GM23248 (cell line): ENCODE measurements at places on chromosomes 6 and 20. TPM values are rescaled to one million over a fixed set of nuclear protein-coding genes. Genes with fewer than 3 reads are reported as not detected.

- H3K27ac ChIP-seq = peak overlapping the region; percentile 94
- H3K27me3 ChIP-seq = no peaks in the 10 kb centered on the region
- DNase-seq = peak; percentile 78
- peaks cover 20% of the 10 kb centered on the region; the same call in 1 of the 2 replicates for H3K36me3 ChIP-seq
- peak overlapping the region; percentile 32 for H3K4me3 ChIP-seq
Measured at GRCh38 chr6:140462453-140463311, 1088.2 kb upstream of the CITED2 start.

DNA sequence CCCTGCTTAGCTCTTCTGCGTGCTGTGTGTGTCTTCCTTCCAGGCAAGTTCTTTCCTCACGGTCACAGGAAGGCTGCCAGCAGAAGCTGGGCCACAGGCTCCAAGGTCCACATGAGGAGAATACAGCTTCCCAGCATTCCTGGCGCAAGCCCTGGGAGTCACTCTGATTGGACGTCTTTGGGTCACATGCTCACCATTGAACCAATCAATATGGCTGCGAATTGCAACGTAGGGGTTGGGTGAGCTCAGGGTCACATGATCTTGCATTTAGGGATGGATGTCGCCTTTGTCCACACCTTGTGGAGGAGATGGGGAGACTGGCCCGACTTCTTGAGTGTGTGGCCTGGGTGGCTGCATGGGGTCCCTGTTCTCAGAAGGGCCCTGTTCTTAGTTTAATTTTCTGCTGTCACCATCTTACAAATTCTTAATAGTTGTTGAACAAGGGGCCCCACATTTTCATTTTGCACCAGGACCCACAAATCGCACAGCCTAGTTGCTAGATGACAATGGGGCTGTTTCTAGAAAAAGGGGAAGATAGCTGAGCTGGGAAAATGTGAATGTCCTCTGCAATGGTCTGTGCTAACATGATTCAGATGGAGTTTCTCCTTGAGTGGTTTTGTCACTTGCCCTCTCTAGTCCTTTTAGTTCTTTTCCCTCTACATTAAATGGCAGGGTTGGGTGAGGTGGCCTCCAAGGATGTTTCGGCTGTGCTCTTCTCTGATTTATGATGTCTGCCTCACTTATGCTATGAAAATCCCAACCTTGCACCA is 149.6 kb downstream of the CDH26 start:
- no peak for DNase-seq
- H3K4me3 ChIP-seq = no peak overlapping the region
- H3K4me1 ChIP-seq = no peaks in the 10 kb centered on the region
- H3K27me3 ChIP-seq = no peaks in the 10 kb centered on the region
- H3K36me3 ChIP-seq = no peaks in the 10 kb centered on the region

- DNase-seq = no peak
- H3K4me3 ChIP-seq = no peak overlapping the region
- peaks cover 6% of the 10 kb centered on the region; the same call in 1 of the 2 replicates for H3K27me3 ChIP-seq
- no peak overlapping the region for H3K27ac ChIP-seq
- H3K4me1 ChIP-seq = no peaks in the 10 kb centered on the region
Measured at GRCh38 chr6:69848552-69848951, 17.8 kb upstream of the COL19A1 start.

GRCh38 chr6:16854986-16855385 is 93.7 kb upstream of the ATXN1 start:
- H3K27ac ChIP-seq = no peak overlapping the region
- no peaks in the 10 kb centered on the region for H3K27me3 ChIP-seq
- H3K4me3 ChIP-seq = no peak overlapping the region
- peaks cover 4% of the 10 kb centered on the region for H3K4me1 ChIP-seq
- DNase-seq = peak; percentile 33

GRCh38 chr20:11255860-11256259 is 582.1 kb upstream of the JAG1 start:
- no peak for DNase-seq
- H3K4me1 ChIP-seq = 0 out of 2 replicates have a peak, but pooled peaks cover under 1% of the 10 kb centered on the region
- no peaks in the 10 kb centered on the region for H3K36me3 ChIP-seq
- H3K4me3 ChIP-seq = no peak overlapping the region
- H3K27ac ChIP-seq = no peak overlapping the region
- H3K27me3 ChIP-seq = 0 out of 2 replicates have a peak, but pooled peaks cover 1% of the 10 kb centered on the region

DNA sequence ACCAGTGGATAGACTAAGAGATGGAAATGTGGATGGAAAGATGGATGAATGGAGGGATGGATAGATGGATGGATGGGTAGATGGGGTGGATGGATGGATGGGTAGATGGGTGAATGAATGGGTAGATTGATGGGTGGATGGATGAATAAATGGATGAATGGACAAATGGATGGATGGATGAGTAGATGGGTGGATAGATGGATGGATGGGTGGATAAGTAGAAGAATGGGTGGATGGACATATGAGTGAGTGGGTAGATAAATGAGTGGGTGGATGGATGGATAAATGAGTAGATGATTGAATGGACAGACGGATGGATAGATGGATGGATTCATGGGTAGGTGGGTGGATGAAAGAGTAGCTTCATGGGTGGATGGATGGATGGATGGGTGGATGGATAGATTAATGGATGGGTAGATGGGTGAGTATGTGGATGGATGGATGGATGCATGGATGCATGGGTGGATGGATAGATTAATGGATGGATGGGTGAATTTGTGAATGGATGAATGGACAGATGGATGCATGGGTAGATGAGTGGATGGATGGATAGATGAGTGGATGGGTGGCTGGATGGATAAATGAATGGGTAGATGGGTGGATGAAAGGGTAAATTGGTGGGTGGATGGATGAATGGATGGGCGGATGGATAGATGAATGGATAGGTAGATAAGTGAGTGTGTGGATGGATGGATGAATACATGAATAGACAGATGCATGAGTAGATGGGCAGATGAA is 29.5 kb upstream of the KCNB1 start:
- no peak overlapping the region for H3K27ac ChIP-seq
- H3K4me1 ChIP-seq = peaks cover 21% of the 10 kb centered on the region
- H3K36me3 ChIP-seq = peaks cover 30% of the 10 kb centered on the region
- DNase-seq = no peak
- no peaks in the 10 kb centered on the region for H3K27me3 ChIP-seq

GRCh38 chr6:30726506-30727413 is 6.6 kb downstream of the TUBB start:
- H3K4me1 ChIP-seq = peaks cover 49% of the 10 kb centered on the region
- no peak overlapping the region for H3K4me3 ChIP-seq
- H3K27me3 ChIP-seq = no peaks in the 10 kb centered on the region

DNA sequence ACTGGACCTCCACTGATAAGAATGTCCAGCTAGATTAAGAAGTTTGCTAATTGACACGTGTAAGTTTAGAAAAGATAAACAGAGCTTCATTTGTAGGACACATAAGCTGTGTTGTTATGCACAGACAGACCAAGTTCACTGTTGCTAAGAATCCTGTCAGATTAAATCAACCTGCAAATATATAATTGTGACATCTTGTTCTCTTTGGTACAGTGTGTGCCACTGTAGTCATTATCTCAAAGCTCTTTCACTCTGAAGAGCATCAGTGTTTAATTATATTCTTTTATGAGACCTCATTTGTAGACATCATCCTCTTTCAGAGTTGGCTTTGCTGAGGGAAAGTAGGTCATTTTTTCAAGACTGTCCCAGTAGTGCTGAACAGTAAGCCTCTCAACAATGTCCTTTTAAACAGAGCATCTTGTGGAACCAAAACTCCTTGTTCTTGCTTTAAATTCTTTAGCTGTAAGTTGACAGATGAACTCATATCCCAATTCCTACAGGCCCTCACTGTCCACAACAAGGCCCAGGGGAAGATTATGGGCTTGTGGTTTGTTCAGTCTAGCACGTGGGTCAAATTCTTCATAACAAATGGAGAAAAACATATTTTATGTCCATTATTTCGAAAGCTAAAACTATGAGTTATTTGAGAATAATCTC is 252.4 kb downstream of the HDGFL1 start:
- no peaks in the 10 kb centered on the region for H3K27me3 ChIP-seq
- H3K36me3 ChIP-seq = no peaks in the 10 kb centered on the region
- H3K4me1 ChIP-seq = peaks cover under 1% of the 10 kb centered on the region; the same call in 1 of the 2 replicates

GRCh38 chr6:52283111-52283510 is 1.4 kb downstream of the MCM3 start:
- H3K36me3 ChIP-seq = peaks cover 23% of the 10 kb centered on the region
- DNase-seq = no peak

DNA sequence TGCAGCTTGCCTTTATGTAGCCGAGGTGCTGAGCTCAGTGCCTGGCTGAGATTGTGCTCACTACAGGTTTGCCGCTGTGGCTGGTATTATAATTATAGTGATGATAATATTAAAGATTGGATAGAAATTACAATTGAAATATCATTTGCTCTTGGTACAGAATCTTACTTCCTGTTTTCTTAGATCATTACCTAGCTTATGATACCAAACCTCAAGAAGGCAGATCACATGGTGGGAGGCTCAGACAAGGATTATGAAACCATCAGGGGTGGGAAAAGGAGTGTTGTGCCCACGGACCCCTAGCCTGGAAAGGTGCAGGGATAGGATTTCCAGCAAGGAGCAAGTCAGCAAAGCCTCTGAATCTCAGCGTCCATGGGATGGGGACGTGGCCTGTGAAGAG is 70.6 kb downstream of the IGF2R start:
- H3K4me3 ChIP-seq = no peak overlapping the region
- no peaks in the 10 kb centered on the region for H3K27me3 ChIP-seq
- H3K27ac ChIP-seq = no peak overlapping the region
- no peaks in the 10 kb centered on the region for H3K36me3 ChIP-seq
- no peak for DNase-seq

DNA sequence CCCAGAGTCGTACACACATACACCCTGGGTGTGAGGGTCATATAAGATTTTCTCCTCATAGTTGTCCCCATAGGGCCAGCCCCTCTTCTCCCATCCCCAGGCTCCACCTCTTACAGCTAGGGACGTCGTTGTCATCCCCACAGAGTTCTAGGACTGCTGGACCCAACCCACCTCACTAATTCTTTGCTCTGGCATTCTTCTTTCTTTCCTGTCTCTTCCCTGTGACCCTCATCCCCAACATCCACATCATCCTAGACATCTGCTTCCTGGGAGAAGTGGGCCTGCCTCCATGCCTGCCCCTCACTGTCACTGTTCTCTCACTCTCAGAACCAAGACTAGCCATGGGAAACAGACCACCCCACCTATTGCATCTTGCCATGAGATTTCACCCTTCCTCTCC is 1.1 kb downstream of the PSMF1 start:
- peak overlapping the region; percentile 79 for H3K4me3 ChIP-seq
- H3K27ac ChIP-seq = no peak overlapping the region
- H3K4me1 ChIP-seq = peaks cover 36% of the 10 kb centered on the region
- DNase-seq = no peak

The RAD21L1 gene
- not detected in 2 replicates for total RNA-seq

The FAM83D gene
- total RNA-seq = 18.2 and 19.0 TPM in 2 replicates

GRCh38 chr20:1296922-1297321 is 30.8 kb downstream of the SNPH start:
- H3K4me3 ChIP-seq = no peak overlapping the region
- H3K36me3 ChIP-seq = no peaks in the 10 kb centered on the region; the same call in 1 of the 2 replicates
- no peak overlapping the region for H3K27ac ChIP-seq
- peaks cover 7% of the 10 kb centered on the region; the same call in 1 of the 2 replicates for H3K4me1 ChIP-seq

The RHAG gene
- total RNA-seq = not detected in 2 replicates

The CLDN20 gene
- not detected in 2 replicates for total RNA-seq

The ECT2L gene
- not detected in 2 replicates for total RNA-seq

The PSORS1C2 gene
- total RNA-seq = not detected in 2 replicates

DNA sequence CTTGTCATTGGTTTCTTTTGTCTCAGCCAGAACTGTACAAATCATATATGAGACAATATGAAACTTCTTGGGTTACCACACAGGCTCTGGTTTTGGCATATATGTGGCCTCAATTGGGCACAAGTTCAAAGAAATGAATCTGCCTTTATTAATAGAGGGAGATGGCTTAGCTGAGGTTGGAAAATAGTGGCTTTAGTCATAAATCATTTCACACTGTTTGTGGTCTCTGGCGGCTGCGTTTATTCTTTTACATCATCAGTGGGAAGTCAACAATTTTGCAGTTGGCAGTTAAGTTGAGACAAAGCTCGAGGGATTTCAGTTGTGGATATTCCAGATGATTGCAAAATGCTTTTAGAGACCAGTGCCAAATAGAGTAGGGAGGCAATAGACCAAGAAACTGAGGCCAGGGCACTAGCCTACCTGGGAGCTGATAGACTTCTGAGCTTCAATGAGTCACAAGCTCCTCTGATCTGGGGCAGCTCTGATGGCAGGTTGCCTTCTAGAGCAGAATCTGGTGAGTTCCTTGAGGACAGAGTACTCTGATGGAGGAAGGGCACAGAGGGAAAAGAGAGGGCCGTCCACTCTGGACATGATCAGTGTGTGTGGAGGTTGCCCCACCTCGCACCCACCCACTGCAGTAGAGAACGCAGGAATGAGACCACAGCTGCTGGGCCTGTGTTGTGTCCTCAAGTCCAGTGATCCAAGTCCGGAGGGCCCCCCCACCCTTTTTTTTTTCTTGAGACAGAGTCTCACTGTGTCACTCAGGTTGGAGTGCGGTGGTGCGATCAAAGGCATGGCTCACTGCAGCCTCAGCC is 73.5 kb downstream of the ARMC2 start:
- H3K27ac ChIP-seq = no peak overlapping the region
- no peak overlapping the region for H3K4me3 ChIP-seq
- DNase-seq = peak; percentile 71

DNA sequence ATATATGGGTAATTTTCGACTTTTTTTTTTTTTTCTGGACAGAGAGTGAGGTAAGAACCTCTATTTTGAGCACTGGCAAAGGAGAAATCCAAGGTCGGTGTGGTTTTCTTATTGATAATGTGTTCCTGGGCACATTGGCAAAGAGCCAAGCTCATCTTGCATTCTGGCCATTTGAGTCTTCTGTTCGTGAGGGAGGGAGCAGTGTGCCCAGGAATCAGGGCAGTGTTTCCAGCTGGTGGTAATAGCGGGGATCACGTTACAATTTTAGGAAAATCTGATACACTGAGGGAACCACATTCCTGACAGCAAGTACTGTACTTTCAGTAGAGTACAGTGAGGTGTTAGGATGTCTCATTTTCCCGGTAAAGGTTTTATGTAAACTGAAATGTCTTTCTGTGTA is 442.3 kb upstream of the MAP3K7 start:
- no peak overlapping the region for H3K4me3 ChIP-seq
- H3K27me3 ChIP-seq = no peaks in the 10 kb centered on the region
- H3K27ac ChIP-seq = no peak overlapping the region
- no peaks in the 10 kb centered on the region for H3K36me3 ChIP-seq

The ALDH5A1 gene
- 0.86 and 1.1 TPM in 2 replicates for total RNA-seq

The CST4 gene
- total RNA-seq = not detected in 2 replicates

GRCh38 chr6:67121115-67121514 is 1414.1 kb upstream of the EYS start:
- no peaks in the 10 kb centered on the region for H3K27me3 ChIP-seq
- DNase-seq = peak; percentile 2
- no peaks in the 10 kb centered on the region for H3K4me1 ChIP-seq
- no peaks in the 10 kb centered on the region for H3K36me3 ChIP-seq
- H3K27ac ChIP-seq = no peak overlapping the region

DNA sequence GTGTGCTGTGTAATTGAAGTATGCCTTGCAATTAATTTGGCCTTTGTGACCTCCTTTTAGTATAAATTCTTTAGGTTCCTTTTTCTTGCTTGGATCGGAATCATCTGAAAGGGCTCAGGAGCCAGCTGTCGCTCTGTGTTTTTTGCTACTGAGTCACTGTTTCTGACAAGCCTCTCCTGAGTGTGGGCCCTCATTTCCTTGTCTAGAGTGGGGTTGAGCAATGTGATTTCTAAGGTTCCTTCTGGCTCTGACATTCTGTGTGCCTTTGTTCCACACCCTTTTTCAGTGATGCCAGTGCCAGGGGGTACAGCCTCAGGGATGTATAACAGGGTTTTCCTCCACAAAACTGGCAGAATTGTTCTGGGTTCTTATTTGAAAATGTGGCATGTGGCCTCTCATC is 26.5 kb downstream of the DAAM2 start:
- no peak for DNase-seq
- peak overlapping the region; percentile 57 for H3K27ac ChIP-seq
- no peak overlapping the region for H3K4me3 ChIP-seq
- peaks cover 35% of the 10 kb centered on the region for H3K4me1 ChIP-seq
